ENCODE measurements at places on chromosomes 2 and 18. TPM values are rescaled to one million over a fixed set of nuclear protein-coding genes. Genes with fewer than 3 reads are reported as not detected.

DNA sequence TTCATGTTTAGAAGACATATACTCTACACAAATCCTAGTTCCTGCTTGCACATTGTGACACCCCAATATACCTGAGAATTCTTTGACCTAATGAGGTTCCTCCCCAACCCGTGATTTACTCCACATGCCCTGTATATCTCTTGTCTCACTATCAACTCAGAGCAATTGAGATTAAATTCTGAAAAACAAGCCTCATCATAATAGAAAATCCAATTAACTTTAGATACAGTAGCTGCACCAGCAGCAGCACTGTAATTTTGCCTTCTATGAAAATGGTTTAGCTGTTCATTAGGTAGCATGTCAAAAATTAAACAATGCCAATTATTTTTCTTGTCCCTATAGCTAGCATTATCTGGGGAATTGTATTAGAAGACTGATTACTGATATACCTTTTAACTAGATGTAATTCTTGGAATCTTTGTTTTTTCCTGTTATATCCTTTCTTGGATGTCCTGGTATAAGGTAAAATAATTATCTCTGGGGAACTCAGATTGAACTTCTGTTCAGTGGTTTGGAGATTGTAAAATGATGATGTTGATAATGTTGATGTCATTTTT lies 218.9 kb upstream of the TANK start:
- no peaks in the 10 kb centered on the region for H3K36me3 ChIP-seq
- DNase-seq, result no peak
- H3K27ac ChIP-seq, result no peak overlapping the region
- H3K4me1 ChIP-seq, result peaks cover 2% of the 10 kb centered on the region
- no peak overlapping the region for H3K4me3 ChIP-seq
- H3K27me3 ChIP-seq, result peaks cover 4% of the 10 kb centered on the region

DNA sequence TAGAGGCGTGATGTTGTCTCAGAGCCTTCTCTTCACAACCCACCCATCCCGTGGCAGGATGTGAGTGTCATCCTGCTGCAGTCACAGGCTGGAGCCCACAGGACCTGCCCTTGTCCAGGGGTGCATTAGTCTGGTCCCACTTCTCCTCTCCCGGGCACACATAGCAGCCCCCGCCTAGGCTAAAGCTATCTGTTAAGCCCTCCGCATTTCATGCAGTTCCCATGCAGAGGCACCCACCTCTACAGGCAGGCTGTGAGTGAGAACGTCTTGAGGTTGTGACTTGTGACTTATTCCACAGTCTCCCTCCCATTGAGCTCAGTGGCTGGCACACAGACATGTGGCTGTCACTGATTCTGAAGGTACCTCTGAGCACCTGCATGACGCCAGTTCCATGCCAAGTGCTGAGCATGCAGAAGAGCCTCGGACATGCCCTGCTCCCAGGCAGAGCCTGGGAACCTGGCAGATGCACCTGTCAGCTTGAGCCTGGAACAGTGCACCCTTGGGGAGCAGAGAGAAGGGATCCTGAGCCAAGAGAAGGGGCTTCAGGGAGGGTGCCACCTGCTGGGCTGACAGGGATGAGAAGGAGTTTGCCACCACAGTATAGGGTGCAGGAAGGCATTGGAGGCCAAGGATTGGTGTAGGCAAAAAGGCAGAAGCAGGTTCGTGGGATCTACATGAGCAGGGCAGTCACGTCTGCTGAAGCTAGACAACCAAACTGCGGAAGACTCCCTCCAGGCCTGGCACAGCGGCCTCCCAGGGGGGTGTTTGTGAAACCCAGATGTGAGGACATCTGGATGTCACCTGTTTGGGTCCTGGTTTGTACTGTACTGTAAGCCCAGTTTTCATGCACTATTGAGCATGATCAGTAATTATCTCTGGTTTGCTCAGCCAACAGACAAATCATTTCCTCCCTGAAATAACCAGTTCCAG lies 213.6 kb downstream of the GLI2 start:
- DNase-seq, result no peak
- H3K4me1 ChIP-seq, result peaks cover 7% of the 10 kb centered on the region
- H3K4me3 ChIP-seq, result no peak overlapping the region
- no peak overlapping the region for H3K27ac ChIP-seq

- H3K27me3 ChIP-seq, result peaks cover 3% of the 10 kb centered on the region
- DNase-seq, result no peak
- H3K36me3 ChIP-seq, result no peaks in the 10 kb centered on the region
- no peak overlapping the region for H3K4me3 ChIP-seq
- H3K27ac ChIP-seq, result no peak overlapping the region
Observed at GRCh38 chr2:938181-939005, 12.3 kb upstream of the SNTG2 start.

DNA sequence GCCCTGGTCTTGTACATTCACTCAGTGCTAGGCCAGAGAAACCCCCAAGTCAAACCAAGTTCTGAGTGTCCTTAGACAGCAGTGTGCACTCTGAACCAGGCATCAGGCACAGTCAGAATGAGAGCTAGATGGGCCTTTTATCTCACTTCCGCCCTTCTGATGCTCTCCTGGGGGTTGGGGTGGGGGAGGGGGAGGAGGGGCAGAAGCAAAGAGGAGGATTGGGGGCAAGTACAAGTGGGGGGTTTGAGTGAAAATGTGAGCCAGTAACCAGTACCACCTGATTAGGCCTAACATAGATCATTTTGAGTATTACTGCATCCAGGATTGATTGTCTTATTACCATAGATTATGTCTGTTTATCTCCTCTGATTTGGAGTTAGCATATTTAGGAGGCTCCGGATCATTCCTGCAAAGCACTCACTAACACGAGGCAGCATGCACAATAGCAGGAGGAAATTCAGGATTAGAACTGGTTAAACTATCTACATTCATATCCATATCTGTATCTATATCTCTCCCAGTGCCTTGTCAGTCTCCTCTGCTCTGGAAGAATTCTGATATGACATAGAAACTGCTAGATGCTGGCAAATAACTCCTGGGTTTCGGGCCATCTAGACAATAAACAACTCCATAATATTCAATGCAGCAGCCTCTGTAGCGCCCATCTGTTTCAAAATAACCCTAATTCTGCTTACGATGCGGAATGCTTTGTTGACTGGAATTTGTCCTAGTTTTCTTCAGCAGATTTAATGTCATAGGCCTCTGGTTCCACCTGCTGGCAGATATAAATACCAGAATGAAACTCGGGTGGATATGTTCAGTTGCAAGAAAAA lies 149.1 kb downstream of the RHBDD1 start:
- DNase-seq, result no peak
- H3K4me1 ChIP-seq, result peaks cover 28% of the 10 kb centered on the region
- H3K36me3 ChIP-seq, result no peaks in the 10 kb centered on the region
- no peaks in the 10 kb centered on the region for H3K27me3 ChIP-seq

DNA sequence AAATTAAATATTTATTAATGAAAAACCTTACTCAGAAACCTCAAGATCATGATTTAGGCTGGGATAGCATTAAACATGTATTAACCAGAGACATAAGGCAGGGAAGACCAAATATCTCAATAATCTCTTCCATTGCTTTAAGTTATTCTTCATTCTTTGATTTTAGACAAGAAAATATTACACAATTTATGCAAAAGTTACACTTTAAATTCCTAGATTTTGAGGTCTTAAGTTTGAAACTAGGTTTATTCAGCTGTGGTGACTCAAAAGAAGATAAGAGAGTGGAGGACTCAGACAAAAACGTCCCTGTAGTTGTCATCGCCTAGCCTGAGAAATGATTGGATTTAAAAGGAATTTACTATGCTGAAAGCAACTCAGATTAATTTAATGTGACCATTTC lies 1110.3 kb downstream of the DPP10 start:
- no peaks in the 10 kb centered on the region for H3K36me3 ChIP-seq
- no peaks in the 10 kb centered on the region for H3K27me3 ChIP-seq
- DNase-seq, result no peak
- H3K27ac ChIP-seq, result no peak overlapping the region
- no peaks in the 10 kb centered on the region for H3K4me1 ChIP-seq

DNA sequence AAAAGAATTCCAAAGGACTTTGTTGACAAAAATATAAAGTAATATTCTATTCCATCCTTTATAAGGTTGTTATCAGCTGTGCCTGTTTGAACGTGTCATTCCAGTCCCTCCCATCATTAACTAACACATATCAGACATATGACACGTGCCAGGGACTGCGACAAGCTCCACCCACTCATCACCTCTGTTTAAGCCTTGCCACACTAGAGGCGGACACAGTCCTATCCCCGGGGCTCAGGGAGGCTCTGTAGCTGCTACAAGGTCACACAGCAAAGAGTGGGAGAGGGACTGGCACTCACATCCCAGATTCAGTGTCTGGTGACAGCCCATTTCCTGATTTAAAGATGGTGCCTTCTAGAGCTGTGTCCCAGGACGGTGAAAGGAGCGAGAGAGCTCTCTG lies 30.0 kb downstream of the TBC1D8 start:
- H3K27me3 ChIP-seq, result no peaks in the 10 kb centered on the region
- no peak overlapping the region for H3K27ac ChIP-seq
- H3K36me3 ChIP-seq, result no peaks in the 10 kb centered on the region

- H3K27ac ChIP-seq, result no peak overlapping the region
- no peaks in the 10 kb centered on the region for H3K4me1 ChIP-seq
- H3K4me3 ChIP-seq, result no peak overlapping the region
- DNase-seq, result no peak
- peaks cover 17% of the 10 kb centered on the region for H3K27me3 ChIP-seq
- H3K36me3 ChIP-seq, result no peaks in the 10 kb centered on the region
Observed at GRCh38 chr2:169345486-169346437, 16.6 kb downstream of the LRP2 start.

- peaks cover 20% of the 10 kb centered on the region for H3K27me3 ChIP-seq
- DNase-seq, result no peak
- no peaks in the 10 kb centered on the region for H3K36me3 ChIP-seq
- no peaks in the 10 kb centered on the region for H3K4me1 ChIP-seq
Observed at GRCh38 chr18:23627321-23627720, 35.4 kb downstream of the ANKRD29 start.

GRCh38 chr2:29528891-29529520 lies 392.4 kb downstream of the ALK start:
- peaks cover 4% of the 10 kb centered on the region for H3K4me1 ChIP-seq
- peaks cover 20% of the 10 kb centered on the region for H3K27me3 ChIP-seq
- no peak overlapping the region for H3K27ac ChIP-seq
- H3K4me3 ChIP-seq, result no peak overlapping the region

DNA sequence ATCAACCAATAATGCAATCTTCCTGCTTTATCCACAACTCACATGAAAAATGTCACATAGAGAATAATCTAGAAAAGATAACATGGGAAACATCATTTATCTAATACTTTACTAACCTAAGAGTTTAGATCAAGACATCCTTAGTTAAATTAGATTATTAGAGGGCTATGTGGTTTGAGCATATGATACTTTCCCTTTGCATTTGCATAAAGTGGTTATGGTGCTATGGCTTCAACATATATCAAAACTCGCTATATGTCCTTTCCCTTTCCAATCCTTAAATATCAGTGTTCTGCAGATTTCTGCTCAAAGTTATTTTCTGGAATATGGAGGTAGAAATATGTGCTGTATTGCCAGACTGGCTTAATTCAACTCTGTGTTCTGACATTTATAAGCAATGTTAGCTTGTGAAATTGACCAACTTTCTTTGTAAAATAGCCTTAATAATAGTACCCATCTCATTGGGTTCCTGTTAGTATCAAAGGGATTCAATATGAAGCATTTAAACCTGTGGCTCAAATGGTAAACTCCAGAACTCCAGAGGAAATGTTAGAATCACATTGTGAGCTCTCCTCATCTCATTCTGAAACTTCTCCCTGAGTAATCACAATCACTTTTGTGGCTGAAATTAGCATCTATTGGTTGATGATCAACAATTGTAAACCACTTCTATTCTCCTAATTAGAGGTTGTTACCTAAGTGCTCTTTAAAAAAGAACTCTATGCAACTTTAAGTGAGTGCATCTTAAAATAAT lies 1089.9 kb upstream of the SLC39A10 start:
- H3K27me3 ChIP-seq, result no peaks in the 10 kb centered on the region
- H3K36me3 ChIP-seq, result no peaks in the 10 kb centered on the region
- no peak for DNase-seq
- no peak overlapping the region for H3K4me3 ChIP-seq
- H3K27ac ChIP-seq, result no peak overlapping the region

The UGT1A8 gene
- not detected for total RNA-seq

DNA sequence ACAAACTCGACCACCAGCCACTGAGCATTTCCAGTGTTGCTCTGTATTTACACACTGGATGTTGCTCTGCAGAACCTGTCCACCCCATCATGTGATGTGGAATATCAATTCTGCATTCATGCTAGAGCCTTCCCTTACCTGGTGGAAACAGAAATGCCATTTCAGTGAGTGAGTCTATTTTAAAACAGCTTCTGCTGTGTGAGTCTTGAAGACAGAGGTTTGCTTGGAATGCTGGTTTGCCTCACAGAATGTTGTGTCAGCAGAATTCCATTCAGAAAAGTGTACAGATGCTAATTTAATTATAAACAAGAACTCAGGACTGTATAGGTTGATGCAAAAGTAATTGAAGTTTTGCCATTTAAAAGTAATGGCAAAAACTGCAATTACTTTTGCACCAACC lies 118.3 kb downstream of the MAP3K20 start:
- no peaks in the 10 kb centered on the region for H3K4me1 ChIP-seq
- H3K27ac ChIP-seq, result no peak overlapping the region
- H3K36me3 ChIP-seq, result peaks cover 8% of the 10 kb centered on the region
- no peak for DNase-seq

DNA sequence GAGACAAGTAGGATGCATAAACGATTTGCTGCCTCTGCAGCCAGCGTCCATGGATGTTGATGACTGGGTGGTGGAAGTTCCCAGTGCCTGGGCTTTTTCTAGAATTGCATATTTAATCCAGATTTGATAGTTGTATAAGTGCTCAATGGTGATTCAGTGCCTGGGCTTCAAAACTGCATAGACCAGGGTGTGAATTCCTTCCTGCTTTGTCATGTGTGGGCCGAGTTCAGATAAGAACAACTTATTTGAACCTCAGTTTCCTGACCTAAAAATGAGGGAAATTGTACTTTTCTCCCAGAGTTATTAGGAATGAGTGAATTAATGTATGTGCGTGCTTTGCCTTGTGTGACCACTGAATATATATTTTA lies 154.6 kb downstream of the WDSUB1 start:
- no peak for DNase-seq
- H3K4me3 ChIP-seq, result no peak overlapping the region
- no peak overlapping the region for H3K27ac ChIP-seq
- H3K4me1 ChIP-seq, result peaks cover 6% of the 10 kb centered on the region
- H3K27me3 ChIP-seq, result no peaks in the 10 kb centered on the region
- H3K36me3 ChIP-seq, result no peaks in the 10 kb centered on the region

The ERLEC1 gene
- 22.2 TPM for total RNA-seq

GRCh38 chr2:239425631-239426030 lies 24.8 kb upstream of the HDAC4 start:
- H3K27ac ChIP-seq, result no peak overlapping the region
- no peaks in the 10 kb centered on the region for H3K36me3 ChIP-seq
- H3K4me1 ChIP-seq, result no peaks in the 10 kb centered on the region
- H3K4me3 ChIP-seq, result no peak overlapping the region

The SERPINB12 gene
- not detected for total RNA-seq

GRCh38 chr18:22189449-22190166 lies 20.2 kb downstream of the GATA6 start:
- no peaks in the 10 kb centered on the region for H3K36me3 ChIP-seq
- H3K4me3 ChIP-seq, result no peak overlapping the region
- no peak for DNase-seq
- H3K4me1 ChIP-seq, result peaks cover 2% of the 10 kb centered on the region
